Type B pancreatic cell (in vitro differentiated cells): ENCODE measurements at places on chromosomes 5 and 9.

DNA sequence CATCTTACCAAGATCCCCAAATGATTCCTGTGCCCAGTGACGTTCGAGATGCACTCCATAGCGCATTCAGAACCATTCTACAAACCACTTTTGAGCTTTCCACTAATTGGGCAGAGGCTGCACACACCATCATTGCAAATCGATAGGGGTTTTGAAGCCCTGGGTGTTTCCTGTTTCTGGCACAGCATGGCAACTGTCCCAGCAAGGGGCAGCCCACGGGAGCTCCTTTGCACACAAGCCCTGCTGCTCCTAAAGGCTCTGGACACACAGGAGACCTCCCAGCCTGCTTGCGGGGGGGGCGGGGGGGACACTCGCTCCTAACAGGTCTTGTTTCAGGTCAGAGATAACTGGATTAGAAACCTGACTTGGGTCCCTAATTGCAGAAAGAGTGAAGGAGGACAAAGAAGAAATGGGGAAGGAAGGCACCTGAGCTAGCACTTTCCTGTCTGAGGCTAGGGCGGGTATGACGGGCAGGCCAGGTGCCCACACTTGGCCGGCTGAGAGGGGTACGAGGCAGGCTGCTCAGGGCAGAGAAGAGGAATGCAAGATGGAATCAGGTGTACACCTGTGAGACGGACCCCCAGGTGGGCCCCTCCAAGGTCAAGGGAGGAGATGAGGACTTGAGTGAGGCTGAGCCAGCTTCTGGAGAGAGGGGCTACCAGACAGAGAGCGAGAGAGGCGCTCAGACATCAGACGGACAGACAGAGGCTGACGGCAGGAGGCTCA, 820 bp downstream of the FBP1 start:
- no peak for DNase-seq

GRCh38 chr9:95494022-95494415, 22.8 kb downstream of the PTCH1 start:
- DNase-seq, result no peak

DNA sequence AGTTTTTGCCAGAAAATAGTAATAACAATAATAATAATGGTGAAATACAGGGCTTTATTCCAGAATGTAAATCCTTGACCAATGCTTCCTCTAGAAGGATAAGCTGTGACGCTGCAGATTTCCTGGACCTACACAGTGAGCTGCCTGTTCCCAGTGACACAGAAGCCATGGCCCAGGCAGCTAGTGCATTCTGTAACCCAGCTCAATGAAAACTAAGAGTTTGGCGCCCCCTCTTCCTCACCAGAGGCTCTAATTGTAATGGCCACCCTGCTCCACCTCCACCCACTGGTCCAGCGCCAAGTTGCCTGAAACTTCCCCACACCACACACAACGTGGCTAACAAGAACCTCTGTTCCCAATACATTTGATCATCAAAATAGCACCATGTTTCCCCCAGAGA, 248.1 kb downstream of the CETN3 start:
- DNase-seq, result no peak

GRCh38 chr9:16461137-16461840, 409.2 kb downstream of the BNC2 start:
- no peak for DNase-seq

DNA sequence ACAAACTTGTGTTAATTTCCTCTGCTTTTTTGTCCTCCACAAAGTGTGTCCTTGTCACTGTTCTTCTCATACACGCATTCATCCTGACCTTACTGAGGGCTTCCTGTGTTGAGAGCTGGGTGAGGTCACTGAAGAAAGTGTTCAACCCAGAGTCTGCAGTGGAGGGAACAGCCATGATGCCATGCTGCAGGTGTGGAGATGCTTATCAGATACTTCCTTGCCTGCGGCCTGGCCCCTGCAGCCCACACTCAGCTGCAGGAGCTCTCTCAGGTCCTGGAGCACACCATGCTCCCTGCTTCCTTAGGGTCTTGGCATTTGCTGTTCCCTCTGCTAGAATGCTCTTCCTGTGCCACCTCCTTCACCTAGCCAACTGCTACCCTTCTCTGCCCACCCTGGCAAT, 108.1 kb upstream of the SPRY4 start:
- DNase-seq, result no peak

- DNase-seq, result no peak
These were observed 68.2 kb downstream of the DENND1A start for GRCh38 chr9:123861756-123862120.

DNA sequence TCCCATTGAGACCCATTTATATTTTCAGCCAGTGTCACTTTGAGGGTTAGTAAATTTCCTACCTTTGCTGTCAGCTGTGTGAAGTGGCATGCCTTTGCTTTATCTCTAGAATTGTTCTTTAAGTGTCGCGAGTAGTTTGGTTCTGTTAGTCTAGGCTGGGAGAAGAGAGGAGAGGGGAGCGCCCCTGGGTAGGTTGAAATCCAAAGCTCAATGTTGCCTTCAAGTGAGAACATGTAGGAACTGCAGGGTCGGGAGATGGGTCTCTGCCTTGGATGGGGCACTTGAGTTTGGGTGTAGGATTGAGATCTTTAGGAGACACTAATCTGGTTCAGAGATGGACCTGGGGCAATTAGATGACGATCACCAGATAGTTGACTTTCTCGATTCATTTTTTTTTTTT, 46.3 kb downstream of the STC2 start:
- no peak for DNase-seq

DNA sequence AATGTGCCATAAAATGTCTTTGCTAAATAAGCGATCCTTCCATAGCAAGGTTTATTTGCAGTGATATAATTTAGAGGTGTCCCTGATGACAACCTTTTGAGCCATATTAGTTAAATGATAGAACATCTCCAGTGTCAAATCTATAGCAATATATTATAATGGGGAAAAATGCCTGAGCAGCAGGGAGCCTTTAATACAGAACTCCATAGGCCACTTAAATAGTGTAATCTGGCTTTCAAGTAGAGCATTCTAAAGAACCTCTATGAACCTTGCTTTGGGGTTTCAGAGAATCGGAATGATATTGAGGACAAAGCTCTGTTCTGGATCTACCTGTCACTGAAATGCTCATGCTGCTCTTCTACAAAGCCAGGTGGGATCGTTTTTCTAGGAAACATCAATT, 96.7 kb upstream of the MEF2C start:
- DNase-seq, result no peak

- no peak for DNase-seq
These were observed 197.8 kb downstream of the GLIS3 start for GRCh38 chr9:4102078-4102477.

GRCh38 chr9:134346151-134346550, 19.9 kb downstream of the RXRA start:
- no peak for DNase-seq

DNA sequence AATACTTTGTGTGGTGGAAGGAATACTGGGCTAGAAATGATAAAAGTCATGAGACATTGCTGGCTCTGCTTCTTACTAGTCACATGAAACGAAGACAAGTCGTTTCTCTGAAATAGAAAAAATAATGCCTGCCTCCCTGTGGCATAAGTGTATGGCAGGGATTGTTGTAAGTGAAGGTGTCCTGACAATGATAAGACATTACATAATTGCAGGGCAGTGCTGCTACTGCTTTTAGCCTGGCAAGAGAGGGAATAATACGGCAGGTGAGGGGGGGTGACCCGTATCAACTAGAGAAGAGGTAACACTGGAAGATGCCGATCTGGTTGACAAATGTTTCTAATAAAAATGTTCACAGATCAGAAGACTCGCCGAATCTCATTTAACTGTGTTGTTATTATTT, 314.3 kb downstream of the KIAA0825 start:
- no peak for DNase-seq

DNA sequence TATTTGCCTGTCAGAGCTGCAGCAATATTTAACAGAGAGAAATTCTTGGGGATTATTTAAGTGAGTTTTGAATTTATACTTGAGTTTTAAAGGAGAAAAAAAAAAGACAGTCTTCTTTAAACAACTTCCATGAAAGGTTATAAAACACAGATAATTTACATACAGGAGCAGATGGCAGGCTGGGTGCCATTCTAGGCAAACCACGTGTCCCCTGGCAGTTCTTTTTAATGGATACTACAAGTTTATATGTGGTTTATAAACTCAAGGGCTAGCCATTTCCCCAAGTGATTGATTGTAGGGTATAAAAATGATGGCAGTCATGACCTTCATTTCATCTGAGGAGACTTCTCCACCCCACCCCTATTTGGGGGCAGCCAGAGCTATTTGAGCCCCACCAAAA, 166.6 kb downstream of the FSTL4 start:
- DNase-seq, result no peak

- no peak for DNase-seq
These were observed 8.6 kb downstream of the PCA3 start for GRCh38 chr9:76772686-76773445.

DNA sequence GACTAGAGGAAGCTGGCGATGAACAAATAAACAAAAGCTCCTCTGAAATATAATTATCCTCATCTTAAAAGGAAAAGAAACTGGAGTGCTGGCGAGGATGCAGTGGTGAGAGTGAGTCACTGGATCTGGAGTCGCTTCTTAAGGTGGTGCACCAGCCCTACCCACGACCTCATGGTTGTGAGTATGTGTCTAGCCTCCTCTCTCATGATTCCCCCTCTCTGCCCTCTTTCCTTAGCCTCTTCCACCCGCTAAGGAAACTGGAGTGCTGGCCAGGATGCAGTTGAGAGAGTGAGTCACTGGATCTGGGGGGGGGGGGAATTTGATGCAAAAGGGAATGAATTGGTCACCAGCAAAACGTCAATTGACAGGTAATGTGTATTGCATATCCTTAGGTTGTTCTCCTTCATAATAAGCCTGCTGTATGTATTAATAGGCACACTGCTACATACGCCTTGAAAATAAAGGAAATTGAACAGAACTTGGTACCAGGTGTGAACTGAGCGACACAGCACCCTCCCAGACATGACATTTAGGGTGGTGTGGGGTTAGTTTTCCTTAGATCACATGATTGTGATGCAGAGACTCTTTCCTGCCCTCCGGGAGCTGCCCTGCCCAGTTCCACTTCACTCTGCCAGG, 36.3 kb upstream of the EBF1 start:
- DNase-seq, result no peak

DNA sequence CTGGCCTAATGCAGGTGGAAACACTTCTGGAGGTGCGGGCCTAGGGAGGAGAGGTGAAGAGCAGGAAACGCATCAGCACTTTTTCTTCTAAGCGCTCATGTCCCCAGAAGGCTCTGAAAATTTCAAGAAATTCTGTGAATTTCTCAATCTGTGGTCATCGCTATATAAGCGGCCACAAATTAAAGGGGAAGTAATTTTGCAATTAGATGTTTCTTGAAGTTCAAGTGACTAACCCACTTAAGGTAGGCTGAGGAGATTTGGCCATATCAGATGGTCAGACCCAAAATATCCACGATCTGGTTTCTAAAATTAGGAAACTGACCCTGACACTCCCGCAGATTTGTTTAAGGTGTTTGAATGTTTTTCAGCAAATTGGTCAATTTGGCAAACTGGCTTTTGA, 16.6 kb upstream of the HMGCR start:
- DNase-seq, result no peak

- DNase-seq, result no peak
These were observed 108.7 kb downstream of the RGS3 start for GRCh38 chr9:113572076-113572861.

DNA sequence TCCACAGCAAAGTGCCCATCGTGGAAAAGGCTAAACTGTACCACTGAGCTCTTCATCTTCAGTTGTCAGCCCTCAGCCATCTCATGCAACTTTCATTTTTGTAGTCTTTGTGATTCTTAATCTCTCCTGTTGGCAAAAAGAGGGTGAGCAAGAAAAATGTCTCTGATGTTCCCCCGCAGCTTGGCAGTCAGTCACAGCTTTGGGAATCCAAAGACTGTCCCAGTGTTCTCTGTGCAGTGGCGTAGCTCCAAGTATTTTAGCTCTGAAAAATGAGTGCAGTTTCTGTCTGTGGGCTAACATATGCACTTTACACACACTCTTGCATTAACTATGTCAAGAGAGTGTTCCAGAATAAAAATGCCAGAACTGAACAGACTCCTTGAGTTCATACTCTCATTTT, 372.2 kb downstream of the TMEM232 start:
- DNase-seq, result no peak

DNA sequence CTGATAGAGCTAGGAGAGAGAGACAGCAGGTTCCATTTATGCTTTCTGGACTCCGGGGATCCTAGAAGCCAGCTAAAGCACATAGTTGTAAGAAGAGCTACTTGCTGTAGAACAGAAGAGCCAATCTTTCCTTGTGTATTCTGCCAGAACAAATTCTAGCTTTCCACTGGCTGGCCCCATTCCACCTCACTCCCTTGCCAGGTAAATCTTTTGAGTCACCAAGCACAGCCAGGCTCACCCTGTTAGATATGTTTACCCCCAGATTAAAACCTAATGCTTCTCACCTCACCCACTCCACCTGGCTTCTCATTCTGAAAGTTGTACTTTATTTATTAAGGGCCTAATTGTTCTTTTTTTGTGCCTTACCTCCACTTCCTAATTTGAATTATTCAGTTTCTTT, 48.9 kb upstream of the CHD1 start:
- DNase-seq, result no peak

GRCh38 chr5:15026944-15027343, 155.4 kb upstream of the ANKH start:
- no peak for DNase-seq

GRCh38 chr9:113125386-113126035, 25.3 kb upstream of the SLC31A2 start:
- DNase-seq, result no peak

GRCh38 chr9:108759399-108759798, 96.4 kb downstream of the ACTL7B start:
- DNase-seq, result no peak

GRCh38 chr5:102591650-102592049, 92.8 kb upstream of the SLCO6A1 start:
- DNase-seq, result no peak
